ENCODE measurements at places on chromosomes 6 and 20.

- DNase-seq = no peak
Observed at GRCh38 chr6:170081556-170081955, 209.3 kb downstream of the DLL1 start.

- DNase-seq = no peak
Observed at GRCh38 chr20:37218441-37218840, 39.1 kb upstream of the MROH8 start.

DNA sequence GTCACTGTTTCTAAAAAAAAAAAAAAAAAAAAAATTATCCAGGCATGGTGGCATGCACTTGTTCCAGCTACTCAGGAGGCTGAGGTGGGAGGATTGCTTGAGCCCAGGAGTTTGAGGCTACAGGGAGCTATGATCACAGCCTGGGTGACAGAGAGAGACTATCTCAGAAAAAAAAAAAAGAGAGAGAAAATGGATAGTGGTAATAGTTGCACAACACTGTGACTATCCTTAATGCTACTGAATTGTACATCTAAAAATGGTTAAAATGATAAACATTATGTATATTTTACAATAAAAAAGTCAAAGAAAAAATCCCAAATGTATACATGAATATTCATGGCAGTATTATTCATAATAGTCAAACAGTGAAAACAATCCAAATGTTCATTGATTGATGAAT, 23.0 kb downstream of the FERMT1 start:
- DNase-seq = no peak

- DNase-seq = no peak
Observed at GRCh38 chr6:36054956-36055355, 27.3 kb downstream of the MAPK14 start.

DNA sequence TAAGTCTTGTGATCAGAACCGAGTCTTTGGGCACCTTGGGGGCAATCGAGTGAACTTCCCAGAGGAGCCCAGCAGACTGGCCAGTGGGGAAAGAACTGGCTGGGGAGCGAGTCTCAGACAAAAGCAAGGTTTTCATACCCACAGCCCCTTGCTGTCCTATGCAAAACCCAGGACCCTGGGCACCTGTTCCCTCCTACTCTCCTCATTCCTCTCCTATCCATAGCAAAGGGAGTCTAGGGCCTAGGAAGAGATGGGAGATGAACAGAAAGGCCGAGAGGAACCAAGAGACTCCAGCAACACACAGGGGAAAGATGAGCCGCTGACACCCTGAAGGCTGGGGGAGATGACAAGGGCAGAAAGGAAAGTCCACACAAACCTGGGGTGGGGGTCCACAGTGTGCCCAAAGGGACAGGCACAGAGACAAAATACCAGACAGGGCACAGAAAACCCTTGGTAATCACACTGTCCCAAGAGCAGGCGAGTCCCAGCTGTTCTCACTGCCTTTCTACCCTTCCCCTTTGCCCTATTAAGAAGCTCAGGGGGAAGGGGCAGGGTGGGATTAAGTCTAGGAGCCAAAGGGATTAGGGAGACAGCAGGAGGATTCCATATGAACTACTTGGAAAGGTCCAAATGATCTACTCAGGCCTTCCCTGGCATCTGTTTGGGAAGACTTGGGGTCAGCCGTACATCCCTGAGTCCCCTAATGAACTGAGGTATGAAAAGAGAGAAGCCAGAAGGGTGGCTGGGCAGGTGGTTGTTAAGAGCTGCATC, 6.5 kb downstream of the PPP1R18 start:
- DNase-seq = no peak

Data from NCI-H2171 (cell line).